GF-D8 (cell line): ENCODE measurements at places on chromosomes 13 and 19.

GRCh38 chr19:45468159-45468651 is 409 bp downstream of the FOSB start:
- DNase-seq: no peak

- no peak for DNase-seq
Measured at GRCh38 chr19:17829855-17830566, 8.7 kb upstream of the INSL3 start.

GRCh38 chr13:39656325-39656677 is 839 bp downstream of the COG6 start:
- no peak for DNase-seq

GRCh38 chr13:111952814-111953213 is 114.1 kb upstream of the SOX1 start:
- DNase-seq: no peak

DNA sequence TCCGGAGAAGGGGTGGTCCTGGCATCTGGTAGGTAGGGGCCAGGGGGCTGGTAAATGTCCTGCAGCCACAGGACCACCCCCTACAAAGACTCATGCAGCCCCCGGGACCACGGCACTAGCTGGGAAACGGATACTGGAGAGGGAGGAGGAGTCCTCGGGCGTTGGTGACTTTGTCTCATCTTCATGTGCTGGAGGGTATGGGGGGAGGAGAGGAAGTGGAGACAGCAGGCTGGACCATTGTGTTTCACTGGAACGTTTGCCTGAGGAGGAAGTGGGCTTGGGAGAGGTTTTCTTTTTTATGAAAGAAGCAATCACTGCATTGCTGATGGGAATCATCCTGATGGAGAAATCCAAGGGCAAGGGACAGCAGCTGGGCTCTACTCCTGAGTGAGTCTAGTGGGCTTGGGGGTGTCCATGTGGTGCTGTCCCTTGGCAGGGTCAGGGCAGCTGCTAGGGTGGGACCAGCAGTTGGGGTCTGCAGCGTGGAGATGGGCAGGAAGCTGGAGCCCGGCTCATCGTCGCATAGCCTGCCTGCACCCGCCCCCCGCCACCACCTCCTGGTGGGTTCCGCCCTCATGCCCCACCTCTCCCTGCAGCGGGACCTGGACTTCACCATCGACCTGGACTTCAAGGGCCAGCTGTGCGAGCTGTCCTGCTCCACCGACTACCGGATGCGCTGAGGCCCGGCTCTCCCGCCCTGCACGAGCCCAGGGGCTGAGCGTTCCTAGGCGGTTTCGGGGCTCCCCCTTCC is 1.7 kb upstream of the ADM5 start:
- DNase-seq: no peak

DNA sequence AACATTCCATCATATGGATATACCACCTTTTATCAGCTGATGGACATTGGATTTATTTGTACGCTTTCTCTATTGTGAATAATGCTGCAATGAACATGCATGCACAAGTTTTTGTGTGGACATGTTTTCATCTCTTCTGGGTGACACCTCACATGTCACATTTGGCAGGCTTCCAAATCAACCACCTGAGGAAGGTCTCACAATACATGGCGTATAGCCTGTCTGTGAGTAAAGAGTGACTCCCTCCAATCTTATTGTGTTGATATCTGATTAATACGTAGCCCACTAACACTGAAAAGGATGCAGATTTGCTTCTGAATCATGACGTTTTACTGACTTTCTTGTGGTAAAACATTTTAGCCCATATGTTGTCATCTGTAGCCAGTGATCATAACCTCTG is 61.1 kb downstream of the SLC15A1 start:
- DNase-seq: no peak

DNA sequence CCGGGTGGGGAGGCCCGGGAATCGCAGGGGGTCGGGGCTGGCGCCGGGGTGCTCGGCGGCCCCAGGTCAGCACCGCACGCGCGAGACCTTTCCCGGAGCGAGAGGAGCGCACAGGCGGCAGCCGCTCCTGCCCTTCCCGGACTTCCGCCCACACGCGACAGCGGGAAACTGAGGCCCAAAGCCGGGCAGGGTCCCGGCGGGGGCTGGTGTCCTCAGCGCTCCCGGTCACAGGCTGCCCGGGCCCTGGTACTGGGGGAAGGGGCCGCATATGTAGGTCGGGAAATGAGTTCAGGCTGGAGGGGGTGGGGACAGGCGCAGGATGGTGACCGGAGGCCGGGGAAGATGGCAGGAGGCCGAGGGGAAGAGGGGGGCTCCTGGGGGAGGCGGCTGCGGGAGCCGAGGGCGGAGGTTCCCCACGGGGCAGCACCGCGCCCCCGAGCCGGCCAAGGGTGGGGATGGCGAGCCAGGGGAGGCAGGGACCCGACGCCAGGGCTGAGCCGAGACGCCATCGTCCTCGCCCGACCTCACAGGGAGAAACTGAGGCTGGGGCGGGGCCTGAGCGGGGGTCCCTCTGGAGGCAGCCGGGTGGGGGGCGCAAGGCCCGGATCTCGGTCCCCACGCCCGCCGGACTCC is 662 bp downstream of the CBARP start:
- DNase-seq: no peak

DNA sequence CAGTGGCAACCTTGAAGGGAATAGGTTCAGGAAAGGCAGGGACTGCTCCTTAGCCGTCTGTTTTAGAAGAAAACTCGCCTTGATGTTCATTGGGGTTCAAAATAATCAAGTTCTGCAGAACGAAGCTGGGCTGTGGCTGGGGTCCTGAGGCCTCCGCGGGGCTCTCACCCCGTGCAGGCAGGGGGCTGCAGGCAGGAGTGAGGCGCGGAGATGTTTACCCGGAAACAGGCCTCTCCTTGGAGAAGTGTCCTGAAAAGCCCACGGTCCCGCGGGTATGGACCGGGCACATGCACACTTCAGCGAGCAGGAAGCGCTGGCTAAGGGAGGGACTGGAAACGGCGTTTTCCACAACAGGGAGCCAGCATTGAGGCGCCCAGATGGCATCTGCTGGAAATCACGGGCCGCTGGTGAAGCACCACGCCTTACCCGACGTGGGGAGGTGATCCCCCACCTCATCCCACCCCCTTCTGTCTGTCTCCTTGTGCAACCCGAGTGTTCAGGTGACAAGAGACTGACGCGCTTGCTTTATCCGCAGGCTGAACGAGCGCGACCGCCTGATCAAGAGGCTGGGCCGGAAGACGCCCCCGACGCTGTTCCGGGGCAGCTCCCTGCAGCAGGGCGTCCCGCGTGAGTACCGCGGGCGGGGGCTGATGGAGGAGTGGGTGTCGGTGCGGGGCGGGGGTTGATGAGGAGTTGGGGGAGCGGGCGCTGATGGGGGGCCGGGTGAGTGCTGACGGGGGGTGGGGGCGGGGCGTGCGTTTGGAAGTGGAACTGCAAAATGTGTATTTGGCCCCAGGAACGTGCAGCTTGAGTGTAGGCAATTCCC is 39.6 kb downstream of the SHISA2 start:
- DNase-seq: no peak

GRCh38 chr13:43515531-43515930 is 271.2 kb downstream of the ENOX1 start:
- DNase-seq: no peak

- no peak for DNase-seq
Measured at GRCh38 chr19:2578391-2578890, 102.5 kb downstream of the GADD45B start.

DNA sequence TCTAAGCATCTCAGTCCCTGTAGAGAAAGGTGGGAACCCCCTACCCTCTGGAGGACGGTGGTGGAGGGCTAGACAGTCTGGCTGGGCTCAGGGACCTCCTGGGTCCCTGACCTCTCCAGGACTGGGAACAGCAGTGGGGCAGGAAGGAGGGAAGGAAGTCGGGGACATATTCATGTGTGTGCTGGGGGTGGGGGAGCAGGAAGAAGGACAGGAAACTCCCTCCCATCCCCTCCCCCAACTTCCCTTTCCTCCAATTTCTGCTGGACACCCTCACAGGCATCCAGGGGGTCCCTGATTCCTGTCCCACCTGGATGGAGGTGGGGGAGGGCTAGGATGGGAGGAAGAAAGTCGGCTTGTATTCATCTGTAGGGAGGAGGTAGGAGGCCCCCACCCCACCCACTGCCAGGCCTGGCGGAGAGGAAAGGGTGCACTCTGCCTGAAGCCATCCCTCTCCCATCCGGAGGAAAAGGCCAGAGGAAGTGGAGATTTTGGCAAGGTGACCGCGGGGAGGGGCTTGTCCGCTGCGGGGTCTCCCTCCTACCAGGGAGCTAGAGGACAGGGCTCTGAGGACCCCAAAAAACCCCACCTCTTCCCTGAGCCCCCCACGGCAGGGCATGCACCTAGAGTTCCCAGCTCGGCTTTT is 2.3 kb downstream of the NOVA2 start:
- DNase-seq: no peak

DNA sequence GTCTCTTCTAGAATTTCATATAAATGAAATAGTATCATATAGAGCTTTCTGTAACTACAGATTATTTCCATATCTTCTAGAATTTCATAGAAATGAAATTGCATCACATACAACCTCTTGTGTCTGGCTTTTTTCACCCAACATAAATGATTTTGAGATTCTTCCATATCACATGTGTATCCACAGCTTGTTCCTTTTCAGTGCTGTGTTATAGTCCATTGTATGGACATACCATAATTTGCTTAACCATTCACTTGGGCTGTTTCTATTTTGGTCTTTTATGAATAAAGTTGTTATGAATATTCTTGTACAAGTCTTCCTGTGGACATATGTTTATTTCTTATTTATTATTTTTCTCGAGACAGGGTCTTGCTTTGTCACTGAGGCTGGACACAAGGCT is 11.7 kb downstream of the TPRX1 start:
- no peak for DNase-seq

DNA sequence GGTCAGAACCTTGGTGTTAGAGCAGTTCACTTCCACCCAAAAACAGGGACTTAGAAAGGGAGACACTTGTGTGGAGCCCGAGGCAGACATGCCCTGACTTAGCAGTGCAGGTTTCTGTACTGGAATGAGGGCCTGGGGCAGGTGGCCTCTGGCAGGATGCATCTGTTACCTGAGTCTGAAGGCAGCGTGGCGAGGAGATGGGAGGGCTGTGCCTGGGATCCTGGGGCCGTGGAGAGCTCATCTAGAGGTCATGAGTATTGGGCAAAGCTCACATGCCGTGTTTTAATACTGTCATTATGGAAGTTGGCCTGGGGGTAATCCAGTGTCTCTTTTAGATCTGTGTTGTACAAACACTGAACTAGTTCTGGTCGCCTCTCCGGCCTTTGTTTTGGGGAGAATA is 21.4 kb downstream of the KDM4B start:
- DNase-seq: no peak

- DNase-seq: no peak
Measured at GRCh38 chr13:47175172-47175866, 278.5 kb upstream of the HTR2A start.

- DNase-seq: no peak
Measured at GRCh38 chr19:32910874-32911273, 41.3 kb upstream of the SLC7A9 start.

DNA sequence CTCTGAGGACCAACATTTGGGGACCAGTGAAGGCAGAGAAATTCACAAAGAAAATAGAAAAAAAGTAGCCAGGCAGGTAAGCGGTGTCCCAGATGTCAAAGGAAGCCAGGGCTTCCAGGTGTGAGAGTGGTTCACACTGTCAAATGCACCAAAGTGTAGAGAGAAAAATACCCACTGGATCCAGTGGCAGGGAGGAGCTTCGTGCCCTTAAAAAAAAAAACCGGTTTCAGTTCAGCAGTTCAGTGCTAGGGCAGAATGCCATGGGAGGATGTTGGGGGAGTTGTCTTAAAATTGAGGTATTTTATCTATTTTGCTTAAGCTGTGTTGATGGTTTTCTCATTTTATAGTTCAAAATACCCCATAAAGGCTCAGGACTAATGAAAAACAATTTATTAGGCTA is 47.8 kb upstream of the C1QTNF9 start:
- DNase-seq: no peak

GRCh38 chr13:25776722-25777121 is 275.1 kb downstream of the SHISA2 start:
- DNase-seq: no peak

GRCh38 chr13:37618554-37618953 is 20.0 kb upstream of the POSTN start:
- DNase-seq: no peak

DNA sequence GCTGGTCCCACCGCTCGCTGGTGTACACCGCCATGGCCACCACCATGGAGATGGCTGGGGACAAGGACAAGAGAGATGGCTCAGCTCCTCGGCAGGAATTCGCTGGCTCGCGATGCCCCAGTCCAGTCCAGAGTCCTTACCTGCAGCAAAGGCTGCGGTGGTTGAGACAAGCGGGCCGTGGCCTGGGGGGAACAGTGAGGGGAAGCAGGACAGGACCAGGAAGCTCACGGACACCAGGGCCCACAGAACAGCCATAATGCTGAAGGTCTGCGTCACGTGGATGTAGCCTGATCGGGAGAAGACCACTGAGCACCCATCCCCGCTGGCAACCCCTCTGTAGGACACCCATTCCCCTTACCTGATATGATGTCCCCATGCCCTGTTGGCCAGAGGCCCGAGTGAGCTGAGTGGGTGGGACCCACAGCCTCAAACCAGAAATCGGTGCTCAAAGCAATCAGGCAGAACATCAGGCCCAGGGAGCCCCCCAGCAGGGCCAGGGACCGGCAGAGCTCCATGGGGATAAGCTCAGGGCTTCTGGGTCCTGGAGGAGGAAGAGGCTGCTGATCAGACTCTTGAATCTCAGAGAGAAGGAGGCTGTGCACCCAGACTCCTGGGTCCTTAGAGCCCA is 319 bp downstream of the NKG7 start:
- no peak for DNase-seq

GRCh38 chr13:91825516-91825915 is 427.1 kb downstream of the GPC5 start:
- DNase-seq: no peak

DNA sequence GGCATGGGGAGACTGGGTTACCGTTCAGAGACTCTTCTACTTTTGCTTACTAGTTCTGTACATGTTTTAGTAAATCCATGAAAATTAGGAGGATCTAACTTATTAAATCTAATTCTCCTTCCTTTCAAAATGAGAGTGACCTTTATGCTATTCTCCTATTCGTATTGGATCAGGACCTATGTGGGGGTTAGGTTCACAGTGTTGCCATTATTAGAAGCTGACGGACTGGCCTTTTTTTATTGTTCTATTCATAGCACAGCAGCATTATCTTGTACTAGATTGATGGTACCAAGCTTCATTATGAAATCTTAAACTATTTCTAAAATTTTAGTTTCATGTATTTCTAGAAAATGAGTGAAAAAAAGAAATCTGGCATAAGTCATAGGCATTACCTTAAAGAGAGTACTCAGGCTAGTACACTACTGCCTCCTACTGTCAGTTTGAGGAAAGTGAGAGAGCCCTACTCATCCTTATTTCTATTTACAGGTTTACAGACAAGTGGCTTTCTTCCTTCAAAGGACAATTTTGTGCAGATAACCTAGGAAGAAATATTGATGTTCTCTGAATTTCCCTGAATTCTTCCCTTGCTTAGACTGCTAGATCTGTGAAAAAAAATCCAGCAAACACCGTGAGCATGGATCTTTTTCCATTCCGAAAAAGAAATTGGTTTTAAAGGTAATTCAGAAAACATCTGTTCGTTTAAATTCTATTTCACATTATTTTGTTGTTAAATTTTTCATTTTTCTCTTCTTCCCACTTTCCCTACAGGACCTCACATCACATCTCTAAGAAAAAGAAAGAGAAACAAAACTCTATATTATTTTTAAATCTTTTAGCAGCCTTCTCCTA is 485.5 kb downstream of the DIAPH3 start:
- peak; percentile 13 for DNase-seq
